ENCODE measurements at places on chromosomes 5 and 9.

- peak; percentile 86 for DNase-seq
These were observed 20.2 kb downstream of the OCLN start for GRCh38 chr5:69512740-69513260.

- no peak for DNase-seq
These were observed 103.4 kb upstream of the RAI14 start for GRCh38 chr5:34552686-34553085.

GRCh38 chr9:89770531-89771174 lies 165.8 kb downstream of the GADD45G start:
- no peak for DNase-seq

DNA sequence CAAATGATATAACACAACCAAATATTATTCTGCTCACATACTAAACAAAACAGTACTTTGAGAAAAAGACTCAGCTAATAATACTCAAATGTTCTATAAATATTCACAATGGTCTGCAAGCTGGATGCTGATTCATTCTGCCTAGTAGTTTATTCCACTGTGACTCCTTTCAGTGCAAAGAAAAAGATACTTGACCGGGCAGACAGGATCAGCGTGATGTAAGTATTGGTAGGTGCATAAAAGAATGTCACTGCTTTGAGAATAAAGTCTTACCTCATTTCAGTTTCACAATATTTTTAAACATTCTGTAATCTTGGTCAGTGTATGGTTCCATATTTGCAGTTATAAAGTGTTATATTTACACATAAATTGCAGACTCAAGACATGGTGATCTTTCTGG lies 223.0 kb upstream of the NUDT12 start:
- peak; percentile 38 for DNase-seq

GRCh38 chr5:43305948-43306565 lies 7.2 kb downstream of the HMGCS1 start:
- peak; percentile 78 for DNase-seq
